PC-3 (cell line): ENCODE measurements at places on chromosomes 2 and 18. TPM values are rescaled to one million over a fixed set of nuclear protein-coding genes. Genes with fewer than 3 reads are reported as not detected.

The CREB1 gene
- 34.8 and 43.5 TPM in 2 replicates for total RNA-seq

The FEV gene
- total RNA-seq = 0.07 TPM in 1 of 2 replicates, not detected in the other

The PLGLB2 gene
- 0.87 TPM in 1 of 2 replicates, not detected in the other for total RNA-seq

The HOXD1 gene
- total RNA-seq = not detected in 2 replicates

The TXNDC2 gene
- 0.87 TPM in 1 of 2 replicates, not detected in the other for total RNA-seq

The SCN1A gene
- total RNA-seq = 0.04 TPM in 1 of 2 replicates, not detected in the other

The CENPA gene
- total RNA-seq = 40.8 and 42.4 TPM in 2 replicates

The RUFY4 gene
- not detected in 2 replicates for total RNA-seq

DNA sequence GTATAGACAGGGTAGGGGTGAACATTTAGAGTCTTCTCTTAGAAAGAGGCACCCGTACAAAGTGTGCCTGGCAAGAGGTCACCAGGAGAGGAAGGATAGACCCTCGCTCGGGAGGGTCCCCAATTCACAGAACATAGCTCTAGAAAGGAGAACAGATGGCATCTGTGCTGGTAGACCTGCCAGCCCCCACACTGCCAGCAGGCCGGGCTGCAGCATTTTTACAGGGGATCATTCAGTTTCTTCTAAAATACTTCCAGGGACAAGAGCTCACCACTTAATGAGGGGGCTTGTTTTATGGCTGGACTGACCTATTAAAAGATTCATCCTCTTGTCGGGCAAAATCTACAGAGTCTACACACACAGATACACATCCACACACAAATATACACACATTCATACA is 149.9 kb downstream of the SEPTIN10 start:
- DNase-seq = no peak
- no peak overlapping the region for H3K27ac ChIP-seq
- H3K36me3 ChIP-seq = no peaks in the 10 kb centered on the region
- H3K4me3 ChIP-seq = no peak overlapping the region
- no peaks in the 10 kb centered on the region for H3K27me3 ChIP-seq

GRCh38 chr18:77702686-77703085 is 453.0 kb downstream of the GALR1 start:
- H3K36me3 ChIP-seq = no peaks in the 10 kb centered on the region
- H3K27ac ChIP-seq = no peak overlapping the region
- DNase-seq = peak; percentile 32
- no peaks in the 10 kb centered on the region for H3K4me1 ChIP-seq
- H3K4me3 ChIP-seq = no peak overlapping the region

DNA sequence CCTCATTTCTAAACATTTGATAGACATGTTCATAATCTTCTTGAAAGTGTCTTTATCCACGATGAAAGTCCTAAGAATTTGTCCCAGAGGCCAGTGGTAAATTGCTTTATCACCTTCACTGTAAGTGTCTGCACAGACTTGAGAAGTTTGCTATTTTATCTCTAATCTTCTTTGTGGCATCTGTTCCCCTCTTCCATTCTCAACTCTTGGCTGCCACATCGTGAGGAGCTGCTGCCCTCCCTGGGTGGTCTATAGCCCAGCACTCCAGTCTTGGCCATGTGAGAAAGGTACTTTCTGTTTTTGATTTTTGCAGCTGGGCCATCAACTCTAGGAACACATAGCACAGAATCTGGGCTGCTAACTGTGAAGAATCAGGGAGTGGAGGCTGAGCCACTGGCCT is 45.5 kb downstream of the SLC14A2 start:
- no peak overlapping the region for H3K4me3 ChIP-seq
- H3K4me1 ChIP-seq = peaks cover 27% of the 10 kb centered on the region
- H3K36me3 ChIP-seq = no peaks in the 10 kb centered on the region
- no peak for DNase-seq

GRCh38 chr2:25473758-25474340 is 132.1 kb upstream of the DNMT3A start:
- H3K4me1 ChIP-seq = no peaks in the 10 kb centered on the region
- H3K4me3 ChIP-seq = no peak overlapping the region

GRCh38 chr18:12943215-12943614 is 4.6 kb upstream of the SEH1L start:
- H3K4me1 ChIP-seq = peaks cover 4% of the 10 kb centered on the region; the same call in 1 of the 2 replicates
- DNase-seq = no peak
- H3K27me3 ChIP-seq = no peaks in the 10 kb centered on the region

DNA sequence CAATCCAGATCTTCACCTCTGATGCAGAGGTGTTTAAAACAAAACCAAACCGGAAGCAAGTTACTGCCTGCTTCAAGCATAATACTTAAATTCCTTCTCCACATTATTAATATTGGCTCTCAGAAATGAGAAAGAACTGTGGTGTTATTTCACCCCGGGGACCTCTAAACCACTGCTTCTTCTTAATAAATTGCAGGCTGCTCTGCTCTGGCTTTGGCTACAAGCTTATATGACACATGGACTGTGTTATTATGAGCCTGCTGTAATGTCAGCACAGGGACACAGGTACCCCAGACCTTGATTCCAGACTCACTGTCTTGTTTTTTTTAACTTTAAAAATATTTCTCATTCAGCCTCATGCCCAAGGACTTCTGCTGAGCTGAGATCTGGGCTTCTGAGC is 45.1 kb downstream of the ST6GAL2 start:
- H3K4me3 ChIP-seq = no peak overlapping the region
- DNase-seq = no peak
- H3K36me3 ChIP-seq = no peaks in the 10 kb centered on the region
- no peak overlapping the region for H3K27ac ChIP-seq
- H3K4me1 ChIP-seq = no peaks in the 10 kb centered on the region

DNA sequence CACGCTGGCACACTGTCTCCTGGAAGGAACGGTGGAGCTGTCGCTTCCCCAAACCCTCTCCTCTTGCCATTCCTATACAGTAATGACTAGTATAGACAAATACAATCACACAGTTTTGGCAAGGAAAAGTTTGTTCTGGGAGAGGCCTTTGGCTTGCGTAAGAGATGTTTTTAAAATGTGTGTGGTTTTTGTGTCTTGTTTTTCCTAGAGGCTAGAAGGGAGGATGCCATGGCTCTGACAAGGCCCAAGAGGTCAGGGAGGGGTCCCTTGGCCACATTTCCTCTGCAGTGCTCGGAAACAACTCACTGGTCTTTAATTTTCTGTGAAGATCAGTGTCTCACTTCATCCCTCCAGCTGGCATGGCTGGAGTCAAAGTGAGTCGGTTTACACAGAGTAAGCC is 195.9 kb downstream of the SH3RF3 start:
- no peak overlapping the region for H3K4me3 ChIP-seq
- peaks cover 3% of the 10 kb centered on the region; the same call in 1 of the 2 replicates for H3K36me3 ChIP-seq
- peak overlapping the region; percentile 68 for H3K27ac ChIP-seq
- DNase-seq = peak; percentile 84

- H3K4me1 ChIP-seq = peaks cover 8% of the 10 kb centered on the region; the same call in 1 of the 2 replicates
- no peaks in the 10 kb centered on the region for H3K36me3 ChIP-seq
- H3K27ac ChIP-seq = no peak overlapping the region
- peak; percentile 28 for DNase-seq
- no peaks in the 10 kb centered on the region for H3K27me3 ChIP-seq
Observed at GRCh38 chr2:158716121-158716791, 78.9 kb upstream of the DAPL1 start.

- no peak for DNase-seq
- no peaks in the 10 kb centered on the region for H3K4me1 ChIP-seq
- H3K27me3 ChIP-seq = no peaks in the 10 kb centered on the region
- no peak overlapping the region for H3K27ac ChIP-seq
Observed at GRCh38 chr2:161370981-161371380, 45.1 kb upstream of the TBR1 start.

GRCh38 chr2:126888046-126888445 is 10.6 kb upstream of the TEX51 start:
- no peak overlapping the region for H3K27ac ChIP-seq
- H3K36me3 ChIP-seq = no peaks in the 10 kb centered on the region
- no peaks in the 10 kb centered on the region for H3K4me1 ChIP-seq
- no peak overlapping the region for H3K4me3 ChIP-seq
- DNase-seq = no peak

GRCh38 chr2:67694445-67694844 is 297.3 kb downstream of the ETAA1 start:
- H3K4me1 ChIP-seq = no peaks in the 10 kb centered on the region
- peaks cover 9% of the 10 kb centered on the region; the same call in 1 of the 2 replicates for H3K27me3 ChIP-seq
- no peak overlapping the region for H3K27ac ChIP-seq
- no peak for DNase-seq
- H3K36me3 ChIP-seq = no peaks in the 10 kb centered on the region

DNA sequence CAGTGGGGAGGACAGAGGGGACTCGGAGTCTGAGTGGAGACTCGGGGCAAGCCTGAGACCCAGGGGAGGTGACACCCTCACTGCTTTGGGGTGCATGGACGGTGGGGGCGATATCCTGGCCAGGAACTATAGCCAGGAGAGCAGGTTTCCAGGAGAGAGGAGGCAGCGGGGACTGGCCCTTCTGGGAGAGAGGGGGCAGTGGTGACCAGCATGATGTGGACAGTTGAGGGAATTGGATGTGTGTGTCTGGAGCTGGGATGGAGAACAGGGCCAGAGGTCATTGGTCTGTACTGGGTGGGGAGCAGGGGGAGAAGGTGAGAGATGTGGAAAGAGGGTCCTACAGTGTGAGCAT is 63.6 kb downstream of the ACKR3 start:
- H3K4me3 ChIP-seq = no peak overlapping the region
- no peaks in the 10 kb centered on the region for H3K27me3 ChIP-seq
- no peak overlapping the region for H3K27ac ChIP-seq
- H3K36me3 ChIP-seq = no peaks in the 10 kb centered on the region

DNA sequence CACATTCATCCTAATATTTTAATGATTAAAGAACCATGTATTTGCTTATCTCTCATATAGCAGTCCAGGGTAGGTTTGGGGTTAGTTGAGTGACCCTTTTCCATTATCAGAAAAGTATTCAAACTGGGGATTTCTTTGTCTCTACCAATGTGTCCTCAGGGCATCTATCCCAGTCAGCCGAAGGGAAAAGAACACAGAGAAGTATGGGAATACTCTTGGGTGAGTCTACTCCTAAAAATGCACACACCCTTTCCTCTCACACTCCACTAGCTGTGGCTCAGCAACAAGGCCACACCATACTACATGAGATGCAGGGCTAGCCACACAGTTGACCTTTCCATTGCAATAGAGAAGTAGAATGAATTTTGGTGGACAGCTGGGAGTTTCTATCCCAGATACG is 114.3 kb downstream of the NXPH2 start:
- H3K4me1 ChIP-seq = no peaks in the 10 kb centered on the region
- H3K4me3 ChIP-seq = no peak overlapping the region
- no peaks in the 10 kb centered on the region for H3K27me3 ChIP-seq
- no peaks in the 10 kb centered on the region for H3K36me3 ChIP-seq

DNA sequence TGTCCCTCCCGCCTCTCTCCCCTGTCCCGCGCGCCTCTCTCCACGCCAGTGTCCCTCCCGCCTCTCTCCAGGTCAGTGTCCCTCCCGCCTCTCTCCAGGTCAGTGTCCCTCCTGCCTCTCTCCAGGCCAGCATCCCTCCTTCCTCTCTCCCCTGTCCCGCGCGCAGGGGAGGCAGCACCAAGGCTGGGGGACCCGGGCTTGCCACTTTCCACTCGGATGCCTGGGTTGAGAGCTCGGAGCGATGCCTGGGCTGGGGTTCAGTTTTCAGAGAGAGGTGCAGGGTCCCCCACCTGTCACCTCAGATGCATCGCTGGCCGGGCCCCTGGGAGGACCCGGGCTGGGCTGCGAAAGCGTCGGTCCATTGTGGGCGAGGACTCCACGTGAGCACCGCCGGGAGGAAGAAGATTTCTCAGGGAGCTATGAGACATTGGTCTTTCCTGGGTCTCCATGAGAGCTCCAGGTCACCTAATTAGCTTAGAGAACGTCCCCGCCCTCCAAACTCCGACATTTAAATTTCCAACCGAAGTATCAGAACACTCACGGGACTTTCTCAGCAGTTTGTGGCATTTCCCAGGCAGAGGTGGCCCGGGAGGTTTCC is 2.1 kb downstream of the FBLN7 start:
- DNase-seq = no peak
- no peaks in the 10 kb centered on the region for H3K27me3 ChIP-seq
- peaks cover 8% of the 10 kb centered on the region for H3K4me1 ChIP-seq
- H3K4me3 ChIP-seq = peak overlapping the region; percentile 59
- H3K27ac ChIP-seq = no peak overlapping the region

GRCh38 chr2:8247905-8248622 is 433.8 kb upstream of the ID2 start:
- H3K27ac ChIP-seq = no peak overlapping the region
- H3K4me3 ChIP-seq = no peak overlapping the region
- H3K4me1 ChIP-seq = no peaks in the 10 kb centered on the region
- H3K36me3 ChIP-seq = no peaks in the 10 kb centered on the region
- H3K27me3 ChIP-seq = no peaks in the 10 kb centered on the region

DNA sequence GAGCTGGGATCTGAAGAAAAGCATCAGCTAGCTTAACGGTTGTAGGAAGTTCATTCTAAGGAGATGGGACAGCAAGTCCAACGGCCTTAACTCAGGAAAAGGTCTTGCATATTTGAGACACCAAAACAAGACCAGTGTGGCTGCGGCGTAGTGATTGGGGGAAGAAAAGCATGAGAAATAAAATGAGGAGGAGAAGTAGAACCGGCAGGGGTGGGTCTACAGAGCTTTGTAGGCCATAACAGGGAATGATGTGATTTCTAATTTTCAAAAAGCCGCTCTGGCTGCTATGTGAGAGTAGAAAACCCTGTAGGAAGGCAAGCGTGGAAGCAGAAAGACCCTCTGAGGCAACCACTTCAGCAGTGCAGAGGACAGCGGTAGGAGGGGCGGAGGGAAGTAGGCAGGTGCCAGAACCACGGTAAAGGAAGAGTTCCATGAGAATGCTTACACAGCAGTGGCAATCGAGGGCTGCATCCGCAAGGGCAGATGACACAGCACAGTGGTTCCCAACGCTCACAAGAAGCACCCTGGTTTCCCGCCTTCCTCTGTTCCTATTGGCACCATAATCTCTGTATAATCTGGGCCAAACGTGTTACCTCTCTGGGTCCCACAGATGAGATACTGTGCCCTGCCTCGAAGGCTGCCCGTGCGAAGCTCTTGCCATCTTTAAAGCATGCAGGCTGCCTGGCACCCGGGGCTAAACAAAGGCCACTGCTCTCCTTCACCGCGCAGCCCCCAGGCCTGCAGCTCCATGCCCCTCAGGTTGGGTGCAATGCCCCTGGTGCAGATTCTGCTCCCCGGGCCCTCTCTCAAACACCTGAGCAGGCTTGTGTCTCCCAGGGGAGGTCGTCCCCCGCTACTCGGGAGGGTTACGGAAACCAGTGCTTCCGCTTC is 795 bp downstream of the ANKRD39 start:
- peak overlapping the region; percentile 73 for H3K4me3 ChIP-seq
- no peaks in the 10 kb centered on the region for H3K27me3 ChIP-seq
- peak; percentile 48 for DNase-seq
- H3K4me1 ChIP-seq = peaks cover 11% of the 10 kb centered on the region
- H3K36me3 ChIP-seq = no peaks in the 10 kb centered on the region; the same call in 1 of the 2 replicates

- H3K27me3 ChIP-seq = no peaks in the 10 kb centered on the region
- peaks cover 46% of the 10 kb centered on the region for H3K4me1 ChIP-seq
- no peak overlapping the region for H3K27ac ChIP-seq
- H3K4me3 ChIP-seq = no peak overlapping the region
Observed at GRCh38 chr2:26979741-26980140, 9.3 kb downstream of the MAPRE3 start.
